ENCODE measurements at places on chromosomes 6 and 20. TPM values are rescaled to one million over a fixed set of nuclear protein-coding genes. Genes with fewer than 3 reads are reported as not detected.

KHDC1 gene
- 0.98 TPM for total RNA-seq

- no peak for DNase-seq
Observed at GRCh38 chr6:90478278-90478677, 108.6 kb downstream of the MAP3K7 start.

DNA sequence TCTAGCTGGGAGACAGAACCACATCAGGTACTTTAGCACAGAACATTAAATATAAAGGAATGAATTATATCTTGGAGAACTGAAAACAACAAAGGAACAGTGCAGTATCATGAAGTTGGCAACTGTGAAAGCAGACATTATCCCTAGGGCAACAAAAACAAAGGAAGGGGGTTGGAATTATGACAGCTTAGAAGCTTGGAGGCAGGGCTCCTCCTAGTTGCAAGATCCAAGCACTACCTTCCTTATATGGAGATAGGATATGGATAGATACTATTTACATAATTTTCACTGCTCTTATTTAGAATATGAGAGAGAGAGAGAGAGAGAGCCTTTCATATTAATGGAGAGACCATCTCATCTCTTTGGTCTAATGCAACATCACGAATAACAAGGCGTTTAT, 27.0 kb downstream of the TMEM14A start:
- DNase-seq, result no peak

PTCHD4 gene
- total RNA-seq, result not detected

- no peak for DNase-seq
Observed at GRCh38 chr6:168333989-168334388, 14.4 kb upstream of the DACT2 start.

DNA sequence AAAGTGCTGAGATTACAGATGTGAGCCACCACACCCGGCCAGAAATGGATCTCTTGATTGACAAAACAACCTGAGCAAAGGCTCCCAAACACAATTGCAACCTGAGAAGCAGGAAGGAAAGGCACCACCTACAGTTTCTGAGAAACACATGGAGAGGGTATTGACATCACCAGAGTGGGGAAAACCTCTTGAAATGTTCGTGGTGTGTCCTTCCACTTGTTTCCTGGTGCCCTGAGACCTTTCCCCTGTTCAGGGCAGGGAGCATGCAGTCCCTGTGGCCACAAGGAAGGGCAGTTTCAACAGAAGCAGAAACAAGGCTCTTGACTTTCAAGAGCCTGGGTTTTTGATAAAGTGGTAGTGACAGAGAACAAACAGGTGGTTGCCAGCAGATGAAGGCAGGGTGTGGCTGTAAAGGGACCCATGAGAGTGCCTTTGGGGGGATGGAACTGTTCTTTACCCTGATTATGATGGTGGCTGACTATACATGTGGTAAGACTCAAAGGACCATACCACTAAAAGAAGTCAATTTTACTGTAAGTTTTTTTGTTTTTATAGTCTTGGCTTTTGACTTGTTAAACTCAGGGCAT, 3.2 kb upstream of the BPIFA1 start:
- DNase-seq, result no peak

DNA sequence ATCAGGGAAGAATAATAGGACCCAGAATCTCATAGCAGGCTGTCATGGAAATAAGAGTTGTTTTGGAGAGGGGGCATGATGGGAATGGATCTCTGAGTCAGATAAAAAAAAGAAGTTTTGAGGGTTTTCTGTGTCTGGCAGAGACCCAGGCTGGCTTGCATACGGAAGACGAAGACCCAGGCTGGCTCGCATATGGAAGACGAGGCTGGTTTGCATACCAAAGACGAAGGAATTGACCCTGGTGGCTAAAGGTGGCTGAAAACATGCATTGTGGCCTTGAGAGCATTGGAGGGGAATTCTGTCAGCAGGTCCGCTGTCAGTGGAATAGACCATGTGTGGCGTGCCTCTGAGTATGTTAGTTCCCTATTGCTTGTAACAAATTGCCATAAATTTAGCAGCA, 335.1 kb downstream of the BTBD3 start:
- DNase-seq, result no peak

- no peak for DNase-seq
Observed at GRCh38 chr6:143585241-143585640, 73.7 kb upstream of the FUCA2 start.

SIRPB1 gene
- 2.5 TPM for total RNA-seq

PGC gene
- total RNA-seq, result 3.4 TPM

DNA sequence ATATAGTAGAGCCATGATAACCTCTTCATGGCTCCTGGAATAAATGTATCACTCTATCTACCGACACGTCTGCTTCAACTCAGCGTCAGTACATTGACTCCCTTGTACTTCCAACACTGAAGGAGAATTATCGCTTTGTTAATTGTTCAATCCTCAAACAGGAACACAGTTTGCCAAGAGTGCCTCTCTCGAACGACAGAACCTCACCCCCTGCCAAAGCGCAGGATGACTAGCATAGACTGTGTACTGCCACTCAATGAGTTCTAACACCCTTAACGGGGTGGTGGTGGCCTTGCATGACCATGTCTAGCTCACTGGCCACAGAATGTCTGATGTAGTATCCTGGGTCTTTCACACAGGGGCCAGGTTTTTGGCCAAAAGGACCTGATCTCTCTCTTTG, 81.4 kb upstream of the HEY2 start:
- DNase-seq, result no peak

DNA sequence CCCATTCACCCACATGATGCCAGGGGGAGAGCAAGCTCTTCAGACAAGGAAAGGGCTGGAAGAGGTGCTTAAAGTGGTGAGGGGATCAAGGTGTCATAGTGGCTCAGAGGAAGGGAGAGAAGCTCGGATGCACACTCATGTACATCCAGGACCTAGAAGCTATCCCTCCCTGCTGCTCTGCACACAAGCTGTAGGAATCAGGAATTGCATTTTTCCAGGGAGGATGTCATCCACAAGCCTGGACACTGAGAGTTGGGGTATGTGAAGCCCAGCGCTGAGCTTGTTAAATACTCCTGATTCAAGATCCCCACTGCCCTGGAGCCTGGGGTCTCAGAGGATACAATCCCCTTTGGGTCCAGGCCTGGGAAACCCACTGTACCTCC, 85.8 kb upstream of the CCDC167 start:
- DNase-seq, result no peak

NAA20 gene
- total RNA-seq, result 28.2 TPM

GRCh38 chr6:150567380-150567779, 32.3 kb upstream of the PLEKHG1 start:
- no peak for DNase-seq

- no peak for DNase-seq
Observed at GRCh38 chr6:46776070-46776712, 17.0 kb upstream of the MEP1A start.

SIRPD gene
- total RNA-seq, result not detected

All from vagina (tissue), 2 donors.